ENCODE measurements at places on chromosomes 11 and 22.

- DNase-seq, result no peak
Observed at GRCh38 chr11:88704485-88704884, 361.3 kb downstream of the GRM5 start.

GRCh38 chr11:79942646-79943045 lies 501.8 kb upstream of the TENM4 start:
- no peak for DNase-seq

- peak; percentile 25 for DNase-seq
Observed at GRCh38 chr11:13114566-13115379, 105.7 kb downstream of the RASSF10 start.

- DNase-seq, result no peak
Observed at GRCh38 chr22:31530823-31531195, 34.5 kb downstream of the SFI1 start.

- no peak for DNase-seq
Observed at GRCh38 chr11:58301576-58301975, 33.5 kb upstream of the OR10W1 start.

- no peak for DNase-seq
Observed at GRCh38 chr11:28228196-28228895, 120.2 kb downstream of the METTL15 start.

DNA sequence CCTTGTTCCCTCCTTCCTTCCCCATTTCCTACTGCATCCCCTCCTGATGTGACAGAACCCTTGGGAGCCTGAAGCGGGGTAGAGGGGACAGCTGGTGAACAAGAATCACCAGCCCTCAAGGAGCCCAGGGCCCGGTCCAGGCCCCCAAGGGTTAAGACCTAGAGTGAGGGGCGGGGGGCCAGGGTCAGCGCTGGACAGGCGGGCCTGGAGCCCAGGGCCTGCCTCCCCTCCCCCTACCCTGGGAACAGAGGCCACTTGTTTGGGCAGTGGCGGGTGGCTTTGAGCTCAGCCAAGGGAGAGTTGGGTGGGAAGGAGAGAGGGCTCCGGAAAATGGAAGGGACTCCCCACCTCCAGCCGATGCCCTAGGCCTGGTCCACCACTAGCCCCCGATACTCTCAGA lies 2.1 kb downstream of the ARAP1 start:
- DNase-seq, result no peak

- DNase-seq, result peak; percentile 83
Observed at GRCh38 chr11:96341211-96342013, 1.6 kb downstream of the MAML2 start.

- no peak for DNase-seq
Observed at GRCh38 chr22:39287076-39287725, 32.2 kb downstream of the RPL3 start.

DNA sequence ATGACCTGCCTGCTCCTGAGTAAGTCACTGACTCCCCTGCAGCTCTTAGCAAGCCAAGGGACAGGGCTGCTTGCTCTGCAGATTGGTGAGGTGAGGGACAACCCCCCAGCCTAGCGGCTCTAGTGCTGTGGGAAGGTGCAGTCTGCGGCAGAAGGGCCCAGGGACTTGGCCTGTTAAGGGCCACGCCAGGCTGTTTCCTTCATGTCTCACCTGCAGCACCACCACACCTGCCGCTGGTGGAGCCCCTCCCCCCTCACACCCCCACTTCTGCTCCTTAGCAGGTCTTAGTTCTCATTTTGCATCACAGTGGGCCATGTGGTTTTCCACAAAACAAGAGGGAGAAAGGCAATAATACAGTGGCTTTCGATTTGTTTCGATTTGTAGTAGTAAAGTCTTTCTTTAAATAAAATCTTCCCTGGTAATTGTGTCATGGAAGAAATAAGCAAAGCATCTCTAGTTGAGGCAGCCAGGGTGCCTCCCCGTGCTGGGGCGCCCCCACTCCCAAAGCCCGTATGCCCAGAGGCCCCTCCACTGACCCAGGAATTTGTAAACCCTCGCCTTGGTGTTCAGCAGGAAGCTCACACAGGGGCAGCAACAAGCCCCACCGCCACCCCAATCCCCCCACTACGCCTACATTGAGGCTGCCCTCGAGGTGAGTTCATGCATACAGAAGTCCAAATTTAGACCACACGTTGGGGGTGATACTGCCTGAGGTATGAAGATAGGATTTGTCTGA lies 86.5 kb upstream of the CLDN5 start:
- DNase-seq, result no peak

DNA sequence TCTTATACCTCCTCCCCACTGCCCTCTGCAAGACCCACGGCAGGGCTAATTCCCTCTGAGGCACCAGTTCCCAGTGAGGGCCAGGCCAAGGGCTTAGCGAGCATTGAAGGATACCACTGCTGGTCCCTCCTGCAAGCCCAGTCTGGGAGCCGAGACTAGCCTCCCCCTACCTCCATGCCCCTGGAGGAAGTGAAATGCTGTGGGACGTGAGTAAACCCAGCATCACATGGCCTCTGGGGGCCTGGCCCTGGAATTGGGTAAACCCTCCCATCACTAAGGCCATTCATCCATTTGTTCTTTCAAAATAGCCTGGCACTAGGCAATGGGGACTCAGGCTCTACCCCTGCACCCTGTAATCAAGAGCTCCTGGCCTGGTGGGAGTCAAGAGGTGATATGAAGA lies 24.7 kb downstream of the ARAP1 start:
- DNase-seq, result no peak

GRCh38 chr22:43244402-43244801 lies 57.5 kb upstream of the TTLL12 start:
- DNase-seq, result no peak

GRCh38 chr22:28883917-28884746 lies 760 bp downstream of the ZNRF3 start:
- DNase-seq, result peak; percentile 43

GRCh38 chr22:45270095-45271020 lies 14.4 kb upstream of the UPK3A start:
- DNase-seq, result no peak

DNA sequence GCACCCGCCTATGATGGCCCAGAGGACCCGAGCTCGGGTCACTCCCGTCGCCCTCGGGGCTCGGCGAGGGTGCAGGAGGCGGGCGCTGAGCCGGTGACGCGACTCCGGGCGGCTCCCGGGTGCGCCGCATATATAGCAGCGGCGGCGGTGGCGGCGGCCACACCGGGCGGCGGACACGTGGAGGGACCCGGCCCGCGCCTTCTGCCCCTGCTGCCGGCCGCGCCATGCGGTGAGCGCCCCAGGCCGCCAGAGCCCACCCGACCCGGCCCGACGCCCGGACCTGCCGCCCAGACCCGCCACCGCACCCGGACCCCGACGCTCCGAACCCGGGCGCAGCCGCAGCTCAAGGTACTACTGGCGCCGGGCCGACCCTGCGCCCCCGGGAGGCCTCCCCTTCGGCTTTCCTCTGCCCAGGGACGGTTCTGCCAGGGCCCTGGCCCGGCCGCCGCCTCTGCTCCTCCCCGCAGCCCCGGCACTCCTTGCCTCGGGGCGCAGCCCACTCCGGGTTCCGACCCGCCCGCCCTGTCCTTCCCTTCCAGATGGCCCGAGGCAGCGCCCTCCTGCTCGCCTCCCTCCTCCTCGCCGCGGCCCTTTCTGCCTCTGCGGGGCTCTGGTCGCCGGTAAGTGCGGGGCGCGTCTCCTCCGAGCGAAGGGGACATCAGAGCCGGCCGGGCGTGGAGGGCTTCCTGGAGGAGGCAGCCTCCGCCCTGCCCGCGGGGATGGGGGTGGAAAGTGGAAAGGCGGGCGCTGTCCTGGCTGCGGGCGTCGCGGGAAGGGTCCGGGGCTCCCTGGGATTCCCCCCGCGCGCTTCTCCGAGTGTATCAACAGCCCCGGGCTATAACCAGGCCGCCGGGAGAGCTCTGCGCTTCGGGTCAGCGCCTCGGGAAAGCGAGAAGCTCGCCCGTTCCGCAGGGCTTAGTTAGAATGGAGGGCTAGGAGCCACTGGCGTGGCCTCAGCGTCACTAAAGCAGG lies at the start of gene GAL:
Gene GAL (plus strand): TSS at position 160 of the 972 bp plus-strand sequence. CDS start 380 bp downstream, at position 540.
- no peak for DNase-seq

GRCh38 chr11:72730737-72731136 lies 21.5 kb downstream of the ARAP1 start:
- no peak for DNase-seq
